T-helper 17 cell (primary cell): ENCODE measurements at places on chromosomes 13 and 19.

- no peak for DNase-seq
Measured at GRCh38 chr13:91232716-91233115, 114.8 kb upstream of the MIR17HG start.

GRCh38 chr19:42343344-42344110 is 18.1 kb downstream of the MEGF8 start:
- no peak for DNase-seq

GRCh38 chr13:43305416-43305815 is 282.0 kb downstream of the DNAJC15 start:
- no peak for DNase-seq

DNA sequence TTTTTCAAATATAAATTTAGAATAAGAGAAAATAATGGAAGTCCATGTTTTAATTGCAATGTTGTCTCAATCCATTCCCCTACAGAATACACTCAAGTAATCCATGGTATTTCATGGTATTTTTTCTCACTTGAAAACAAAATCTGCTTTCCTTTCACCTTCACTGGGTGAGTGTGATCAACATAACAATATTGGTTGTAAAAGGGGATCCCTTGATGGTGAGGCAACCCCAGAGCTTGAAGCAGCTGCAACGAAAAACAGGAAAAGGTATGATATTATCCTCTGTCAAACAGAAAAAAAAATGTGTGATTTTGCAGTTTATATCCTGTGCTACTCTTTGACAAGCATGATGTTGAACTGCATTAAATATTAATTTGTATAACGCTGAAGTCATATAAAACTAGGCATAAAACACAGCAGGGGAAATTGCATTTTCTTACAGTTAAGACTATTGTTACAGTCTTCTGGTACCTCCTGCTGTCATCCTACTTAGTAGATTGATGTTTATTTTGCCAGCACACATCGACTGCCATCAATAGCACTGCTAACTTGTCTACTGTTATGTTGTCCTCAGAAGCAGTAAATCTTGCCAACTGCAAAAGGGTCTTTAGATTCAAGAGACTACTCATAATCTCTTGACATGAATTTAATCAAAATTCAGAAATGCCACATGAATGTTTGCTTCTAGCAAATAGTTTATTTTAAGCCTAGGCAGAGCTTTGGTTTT is 373.1 kb upstream of the MIR17HG start:
- DNase-seq, result no peak

DNA sequence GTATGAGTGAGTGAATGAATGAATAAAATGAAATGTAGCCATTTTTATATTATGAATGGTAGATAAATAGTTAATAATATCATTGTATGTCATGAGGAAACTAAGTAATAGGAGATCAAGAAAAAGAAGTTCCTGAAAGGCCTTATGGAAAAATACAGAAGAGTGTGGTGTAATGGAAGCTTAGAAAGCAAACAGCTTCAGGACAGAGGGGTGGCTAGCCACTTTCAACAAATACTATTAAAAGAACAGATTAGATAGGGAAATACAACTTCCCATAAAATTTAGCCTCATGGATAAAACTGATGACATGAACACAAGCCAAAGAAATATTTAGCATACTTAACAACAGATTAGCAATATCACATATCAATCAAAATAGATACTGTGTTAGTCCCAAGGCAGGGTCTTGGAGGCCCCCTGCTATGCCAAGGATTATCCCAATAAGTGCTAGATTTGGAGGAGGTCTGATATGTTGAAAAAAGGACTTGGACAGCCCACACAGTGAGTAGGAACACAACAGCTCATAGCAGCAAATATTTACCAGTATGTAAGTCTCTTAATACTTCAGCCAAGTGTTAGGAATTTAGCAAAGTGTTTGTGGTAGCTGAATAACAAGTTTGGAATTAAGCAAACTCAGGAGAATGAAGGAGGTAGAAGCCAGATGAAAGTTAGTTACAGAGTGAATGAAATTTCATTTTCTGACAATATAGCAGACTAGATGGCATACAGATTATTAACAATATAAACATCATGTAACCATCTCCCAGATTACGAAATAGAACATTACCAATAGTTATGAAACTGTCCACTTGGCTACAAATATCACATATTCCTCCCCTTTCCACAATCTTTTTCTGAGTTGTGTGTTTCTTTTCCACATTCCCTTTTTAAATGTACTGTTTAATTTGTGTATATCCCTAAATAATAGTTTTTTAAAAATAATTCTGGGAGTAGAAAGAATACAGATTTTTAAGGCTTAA is 1632.0 kb downstream of the PCDH9 start:
- no peak for DNase-seq

DNA sequence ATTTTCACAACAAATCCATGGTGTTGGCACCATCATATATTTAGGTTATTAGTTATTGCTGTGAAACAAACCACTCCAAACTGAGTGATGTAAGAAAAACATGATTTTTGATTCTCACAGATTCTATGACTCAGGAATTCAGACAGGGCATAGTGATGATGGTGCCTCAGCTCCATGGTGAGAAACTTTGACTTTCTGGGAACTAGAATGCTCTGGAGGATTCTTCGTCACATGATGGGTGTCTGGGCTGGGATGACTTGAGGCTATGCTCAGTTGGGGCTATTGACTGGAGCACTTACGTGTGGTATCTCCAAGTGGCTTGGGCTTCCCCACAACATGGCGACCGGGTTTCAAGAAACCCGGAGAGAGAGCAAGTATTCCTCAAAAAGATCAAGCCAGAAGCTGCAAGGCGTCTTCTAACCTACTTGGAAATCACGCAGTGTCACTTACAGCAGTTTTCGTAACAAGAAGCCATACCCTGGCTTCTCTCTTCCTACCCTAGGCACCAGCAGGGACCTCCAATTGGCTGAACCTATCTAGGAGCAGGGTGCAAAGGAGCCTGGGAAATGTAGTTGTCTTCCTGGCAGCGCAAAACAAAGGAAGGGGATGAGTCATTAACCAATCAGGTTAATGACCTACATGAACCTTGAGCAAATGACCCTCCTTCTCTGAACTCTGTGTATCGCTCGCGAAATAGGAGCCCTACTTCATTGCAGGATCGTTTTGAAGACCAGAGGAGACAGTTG is 22.4 kb downstream of the VAV1 start:
- DNase-seq, result no peak

DNA sequence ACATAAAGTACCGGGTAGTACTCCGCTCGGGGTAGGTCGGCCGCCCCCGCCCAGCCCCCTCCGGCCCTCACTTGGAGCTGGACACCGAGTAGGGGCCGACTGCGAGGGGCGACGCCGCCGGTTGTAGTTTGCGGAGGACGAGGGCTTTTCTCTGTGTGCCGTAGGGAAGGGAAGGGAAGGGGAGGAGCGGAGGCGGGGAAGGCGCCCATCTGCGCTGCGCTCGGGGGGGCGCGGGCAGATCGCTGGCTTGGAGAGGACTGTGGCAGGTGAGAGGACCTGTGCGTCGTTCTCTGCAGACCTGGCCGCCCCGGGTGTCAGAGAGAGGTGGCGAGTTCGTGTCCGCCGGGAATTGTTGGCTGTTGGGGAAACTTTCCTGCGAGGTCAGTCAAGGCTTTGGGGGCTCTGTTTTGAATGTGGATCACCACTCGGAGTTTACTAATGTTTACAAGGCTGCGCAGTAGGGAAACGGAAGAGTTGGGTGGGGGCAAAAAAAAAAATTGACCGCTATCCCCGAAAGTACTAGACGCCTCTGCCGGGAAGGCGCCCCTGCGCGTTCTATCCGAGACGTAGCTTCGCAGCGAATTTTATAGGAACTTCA is 1.4 kb downstream of the ING1 start:
- DNase-seq, result peak; percentile 31

DNA sequence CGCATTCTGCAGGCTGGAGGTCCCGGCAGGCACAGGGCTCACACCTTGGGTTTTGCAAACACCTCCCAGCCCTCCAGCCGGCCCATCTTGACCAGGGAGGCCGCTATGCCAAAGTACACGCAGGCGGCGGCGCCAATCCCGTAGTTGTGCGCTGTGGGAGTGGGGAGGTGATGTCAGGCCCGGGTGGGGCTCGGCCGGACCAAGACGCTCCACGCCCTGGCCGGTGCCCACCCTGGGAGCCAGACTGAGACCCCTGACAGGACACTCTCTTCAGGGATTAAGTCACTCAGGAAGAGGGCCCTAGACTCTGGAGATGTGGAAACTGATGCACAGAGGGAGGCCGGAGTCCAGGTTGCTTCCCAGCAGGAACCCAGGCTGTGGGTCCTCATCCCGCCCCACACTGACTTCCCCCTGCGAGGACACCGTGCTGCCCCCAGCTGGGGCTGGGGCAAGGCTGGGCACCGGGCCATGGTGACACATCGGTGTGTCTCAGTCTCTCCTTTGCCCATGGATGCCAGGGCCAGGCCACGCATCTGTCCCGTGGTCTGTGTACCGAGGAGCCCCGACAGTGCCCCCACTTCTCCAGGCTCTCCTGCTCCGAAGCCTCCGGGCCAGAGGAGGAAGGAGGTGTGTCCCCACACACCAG is 8.8 kb downstream of the NDUFA11 start:
- DNase-seq, result no peak

DNA sequence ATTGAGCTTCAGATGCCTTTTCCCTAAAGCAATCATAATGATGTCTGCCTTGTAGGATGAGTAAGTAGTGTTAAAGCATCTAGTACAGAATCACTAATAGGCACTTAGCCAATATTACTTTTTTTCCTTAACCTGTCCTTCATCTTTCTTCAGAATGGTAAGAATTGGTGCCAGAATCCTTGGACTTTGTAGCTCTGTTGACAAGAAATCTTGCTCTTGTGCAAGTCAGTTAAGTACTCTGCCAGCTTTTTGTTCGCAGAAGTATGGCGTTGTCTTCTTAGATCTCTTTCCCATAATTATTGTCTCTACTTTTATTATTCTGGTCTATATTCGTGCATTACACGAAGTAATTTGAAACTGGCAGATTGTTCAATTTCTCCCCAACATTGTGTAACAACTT is 554.5 kb downstream of the PCDH9 start:
- DNase-seq, result no peak
